ENCODE measurements at places on chromosomes 7 and 10.

- DNase-seq, result no peak
These were observed 41.0 kb downstream of the PRF1 start for GRCh38 chr10:70561558-70561957.

DNA sequence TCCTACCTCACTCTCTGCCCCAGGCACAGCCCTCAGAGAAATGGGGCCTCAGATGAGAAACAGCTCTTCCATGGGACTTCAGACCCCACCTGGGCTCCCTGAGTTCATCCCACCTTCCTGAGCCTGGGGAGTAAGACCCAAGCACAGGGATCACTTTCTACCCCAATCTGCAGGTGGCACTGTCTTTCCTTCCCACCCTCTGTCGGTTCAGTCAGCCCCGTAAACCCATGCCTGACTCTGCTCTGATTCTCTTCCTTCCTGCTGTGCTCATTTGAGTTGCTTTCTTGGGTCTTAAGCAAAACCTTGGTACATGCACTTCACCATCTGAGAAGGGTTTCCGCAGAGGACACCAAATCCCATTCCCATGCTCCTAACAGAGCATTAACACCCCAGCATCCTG is 306.4 kb upstream of the CDC14C start:
- no peak for DNase-seq

DNA sequence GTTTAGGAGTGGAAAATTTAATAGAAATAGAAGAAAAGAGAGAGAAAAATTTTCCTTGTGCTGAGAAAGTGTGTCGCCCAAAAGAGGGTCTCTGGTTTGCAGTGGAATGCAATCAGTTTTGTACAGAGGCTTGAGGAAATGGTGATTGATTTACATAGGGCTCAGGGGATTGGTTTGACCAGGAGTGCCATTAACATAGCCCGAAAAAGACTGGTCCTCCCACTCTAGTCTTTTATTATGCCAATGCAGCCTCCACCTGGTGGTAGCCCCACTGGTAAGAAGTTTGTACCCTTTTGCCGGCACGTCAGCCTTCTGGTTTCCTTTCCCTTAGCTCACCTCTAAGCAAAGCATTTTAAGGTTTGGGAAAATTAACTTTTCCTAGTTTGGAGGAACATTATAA is 885.3 kb downstream of the XPNPEP1 start:
- DNase-seq, result no peak

- DNase-seq, result no peak
These were observed 53.5 kb downstream of the ZNF467 start for GRCh38 chr7:149719912-149720335.

DNA sequence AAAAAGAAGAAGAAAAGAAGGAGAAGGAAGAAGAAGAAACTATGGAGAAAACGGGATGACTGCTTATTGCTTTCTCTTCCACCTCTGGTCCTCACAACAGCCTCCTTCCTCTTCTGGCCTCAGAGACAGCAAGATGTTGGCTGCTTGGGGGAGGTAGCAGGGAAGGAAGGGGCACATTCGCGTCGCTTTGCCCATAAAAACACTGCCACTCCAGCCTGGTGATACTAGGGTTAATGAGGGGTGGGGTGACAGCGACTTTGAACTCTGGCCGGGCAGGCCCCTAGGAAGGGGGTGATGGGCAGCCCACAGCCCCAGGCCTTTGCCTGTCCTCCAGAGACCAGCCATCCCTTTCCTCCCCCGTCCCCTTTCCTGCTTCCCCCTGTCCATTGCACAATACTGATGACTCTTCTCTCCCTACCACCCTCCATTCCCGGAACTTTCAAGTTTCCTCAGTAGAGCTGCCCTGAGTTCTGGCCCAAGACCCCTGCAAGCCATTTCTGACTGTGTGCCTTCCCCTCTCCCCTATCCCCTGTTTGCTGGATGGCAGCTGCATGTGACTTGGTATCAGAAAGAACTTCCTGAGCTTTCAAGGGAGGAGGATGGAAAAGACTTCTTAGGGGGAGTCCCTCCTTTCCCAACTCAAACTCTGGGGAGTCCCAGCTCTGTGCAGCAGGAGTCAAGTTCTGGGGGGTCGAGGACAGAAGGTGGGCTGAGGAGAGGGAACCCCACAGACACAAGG is 2.2 kb upstream of the CUEDC2 start:
- DNase-seq, result no peak

- DNase-seq, result no peak
These were observed 273.2 kb upstream of the ZNF32 start for GRCh38 chr10:43921881-43922280.

- DNase-seq, result no peak
These were observed 662 bp downstream of the POLR3A start for GRCh38 chr10:78028438-78029268.

DNA sequence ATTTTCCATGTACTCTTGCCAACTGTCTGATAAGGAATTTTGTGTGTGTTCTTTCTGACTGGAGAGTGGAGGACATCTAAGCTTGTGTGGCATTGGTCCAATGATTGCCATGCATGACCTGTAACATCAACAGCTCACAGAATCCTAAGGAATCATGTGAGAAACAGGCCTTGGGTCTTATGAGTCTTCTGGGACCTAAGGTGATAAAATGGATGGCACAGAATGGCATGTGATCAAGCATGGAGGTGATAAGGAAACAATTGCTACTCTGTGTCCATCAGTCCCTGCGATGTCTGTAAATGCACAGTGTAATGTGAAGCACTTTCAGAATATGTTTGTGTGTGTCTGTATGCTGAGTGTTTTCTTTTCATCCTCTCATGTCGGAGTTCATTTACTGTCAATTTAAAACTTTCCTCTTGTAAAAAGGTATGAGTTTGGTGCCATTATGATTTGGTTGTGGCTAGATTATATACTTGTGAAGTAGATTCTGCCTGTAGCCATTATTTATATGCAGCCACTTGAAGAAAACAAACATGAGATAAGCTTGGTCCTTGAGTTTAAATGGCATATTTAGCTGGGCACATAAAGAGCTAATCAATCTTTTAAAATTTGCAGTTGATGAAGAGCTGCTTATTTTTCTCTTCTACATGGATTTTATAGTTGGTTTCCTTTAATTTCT is 127.5 kb downstream of the VPS50 start:
- DNase-seq, result no peak

DNA sequence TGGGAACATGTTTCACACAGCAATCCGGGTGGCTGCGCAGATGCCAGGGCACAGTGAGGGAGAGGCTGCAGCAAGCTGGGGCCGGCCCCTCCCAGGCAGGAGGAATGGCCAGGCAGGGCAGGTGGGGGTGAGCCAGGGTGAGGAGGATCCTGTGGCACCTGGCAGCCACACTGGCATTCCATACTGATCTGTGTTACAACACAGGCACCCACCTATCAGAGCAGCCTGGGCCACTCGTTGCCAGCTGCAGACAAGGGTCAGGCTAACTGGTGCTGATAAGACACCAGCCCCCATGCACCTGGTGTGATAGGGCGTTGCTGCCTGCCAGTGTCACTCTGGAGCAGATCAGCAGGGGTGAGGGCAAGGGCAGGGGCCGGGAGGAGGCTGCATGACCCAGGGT is 16.6 kb upstream of the RET start:
- no peak for DNase-seq

- no peak for DNase-seq
These were observed 92.2 kb downstream of the SGMS1 start for GRCh38 chr10:50531388-50532077.

DNA sequence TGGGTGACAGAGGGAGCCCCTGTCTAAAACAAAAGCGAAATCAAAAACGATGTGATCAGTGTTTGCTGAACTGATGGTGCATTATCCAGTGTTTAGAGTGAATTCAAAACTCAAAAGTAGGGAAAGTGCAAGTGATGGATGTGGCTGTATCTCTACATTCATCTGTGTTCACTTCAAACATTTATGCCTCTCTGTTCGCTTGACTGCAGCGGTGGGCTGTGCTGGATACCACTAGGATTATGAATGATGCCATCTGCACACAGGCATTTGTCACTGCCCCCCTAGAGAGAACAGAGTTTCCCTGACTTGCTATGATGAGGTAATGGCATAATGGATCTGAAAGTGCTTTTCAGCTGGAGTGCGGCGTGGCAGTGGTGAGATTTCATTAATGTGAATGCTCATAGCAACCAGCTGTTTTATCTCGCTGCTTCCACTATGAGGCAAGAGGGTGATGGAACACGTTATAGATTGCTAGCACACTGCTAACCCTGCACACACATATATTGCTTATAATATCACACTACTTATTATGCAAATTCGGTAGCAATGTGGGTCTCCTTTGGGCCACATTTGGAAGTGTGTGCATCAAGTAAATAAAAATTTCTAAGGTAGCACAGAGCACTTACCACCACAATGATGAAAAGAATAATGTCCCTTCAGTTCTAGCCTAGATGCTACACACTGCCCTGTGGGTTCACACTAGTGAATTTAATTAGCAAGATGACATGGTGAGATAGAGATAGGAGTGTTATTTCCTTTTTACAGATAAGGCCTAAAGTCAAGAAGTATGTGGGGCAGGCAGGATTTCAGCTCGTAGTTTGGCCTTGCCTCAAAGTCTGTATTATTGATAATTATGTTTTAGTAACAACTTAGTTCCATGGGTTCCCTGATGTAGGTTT is 164.7 kb downstream of the CAMK1D start:
- DNase-seq, result no peak

DNA sequence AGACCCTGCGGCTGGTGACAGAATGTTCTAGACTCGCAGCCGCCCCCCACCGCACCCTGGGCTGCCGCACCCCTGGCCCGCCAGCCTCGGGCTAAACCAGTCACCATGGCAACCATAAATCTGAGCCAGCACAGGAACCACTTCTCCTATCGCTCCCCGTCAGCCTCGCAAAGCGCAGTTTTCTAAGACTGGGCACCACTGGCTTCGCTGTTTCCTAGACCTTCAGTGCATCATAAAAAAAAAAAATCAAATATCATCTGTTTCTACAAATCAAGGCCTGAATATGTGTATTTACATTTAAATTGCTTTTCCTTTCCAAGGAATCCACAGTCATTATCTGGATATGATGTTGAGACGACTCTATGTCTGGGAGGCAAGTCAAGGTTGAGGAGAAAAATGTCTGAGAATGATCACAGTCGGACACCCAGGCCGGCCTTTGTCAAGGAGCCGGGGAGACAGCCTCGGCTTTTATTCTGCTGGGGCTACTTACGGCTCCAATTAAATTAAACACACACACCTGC is 99.9 kb downstream of the PTPRN2 start:
- DNase-seq, result no peak

GRCh38 chr7:85883-86515 is 106.4 kb upstream of the FAM20C start:
- DNase-seq, result no peak

GRCh38 chr7:44977959-44978335 is 868 bp downstream of the MYO1G start:
- DNase-seq, result no peak

DNA sequence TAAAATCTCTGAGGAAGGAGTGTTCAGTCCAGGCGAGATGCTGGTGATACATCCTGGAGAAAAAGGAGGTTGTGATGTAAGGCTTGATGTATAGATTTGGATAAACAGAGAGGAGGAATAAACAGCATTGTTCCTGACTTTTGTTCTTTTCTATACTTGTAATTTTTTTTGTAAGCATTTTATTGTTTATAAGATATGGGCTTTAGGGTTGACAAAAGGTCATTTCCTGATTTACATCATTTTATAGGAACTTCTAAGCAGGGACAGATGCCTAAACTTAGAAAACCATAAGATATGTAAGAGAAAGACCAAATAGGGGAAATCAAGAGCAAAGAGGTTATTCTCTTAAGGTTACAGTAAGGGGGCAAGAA is 16.7 kb upstream of the SLC26A4 start:
- no peak for DNase-seq

DNA sequence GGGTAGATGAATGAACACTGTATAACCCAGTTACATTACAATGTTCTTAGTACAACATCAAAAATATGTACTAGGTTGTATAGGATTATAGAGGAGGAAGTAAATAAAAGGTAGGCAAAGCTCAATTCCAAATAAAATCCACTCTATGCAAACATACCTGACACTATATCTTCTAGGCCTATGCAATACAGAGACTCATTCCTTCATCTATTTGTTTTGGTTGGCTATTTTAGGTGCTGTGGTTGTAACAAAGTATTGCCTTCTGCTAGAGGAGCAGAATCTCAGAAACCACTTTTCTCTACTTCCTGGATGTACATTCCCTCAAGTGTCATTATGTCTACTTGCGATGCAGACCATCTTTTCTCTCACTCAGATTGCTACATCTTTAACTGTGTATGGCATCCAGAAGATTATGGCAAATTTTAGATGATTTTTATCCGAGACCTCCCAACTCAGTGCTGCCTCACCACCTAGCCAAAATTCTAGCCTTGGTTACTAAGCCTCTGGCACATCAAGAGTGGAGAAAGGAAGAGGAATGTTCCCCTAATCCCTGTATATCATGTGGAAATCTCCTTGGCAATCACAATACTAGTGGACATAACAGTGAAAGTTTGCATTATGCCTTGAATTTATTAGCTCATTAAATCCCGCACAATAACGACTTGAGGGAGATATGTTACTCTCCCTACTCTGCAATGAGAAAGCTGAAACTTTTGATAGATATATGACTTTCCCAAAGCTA is 5.5 kb upstream of the TFPI2 start:
- DNase-seq, result no peak

Data from stimulated activated CD8-positive, alpha-beta memory T cell treated with anti-CD3 and anti-CD28 coated beads, Interleukin-4, amount 100 ng/mL, for 1 hour (primary cell).